ENCODE measurements at places on chromosomes 7 and 10. TPM values are rescaled to one million over a fixed set of nuclear protein-coding genes. Genes with fewer than 3 reads are reported as not detected.

- no peak for DNase-seq
Measured at GRCh38 chr7:25084821-25085220, 40.2 kb downstream of the CYCS start.

DNA sequence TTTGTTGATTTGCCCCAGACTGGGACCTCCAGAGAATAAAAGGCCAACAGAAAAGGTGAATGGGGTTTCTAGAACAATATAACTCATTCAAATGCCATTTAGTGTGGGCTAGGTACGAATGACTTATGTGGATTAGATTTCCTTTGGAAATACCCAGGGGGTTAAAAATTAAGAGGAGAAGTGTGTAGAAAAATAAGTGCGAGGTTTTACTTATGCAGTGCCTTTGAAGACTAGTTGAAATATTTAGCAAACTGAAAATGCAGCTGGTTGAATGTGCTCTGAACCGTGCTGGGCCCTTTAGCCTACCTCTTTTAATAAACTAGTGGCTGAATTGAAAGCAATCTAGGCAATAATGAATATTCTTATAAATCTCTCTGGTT, 180.6 kb downstream of the LRMDA start:
- no peak for DNase-seq

DNA sequence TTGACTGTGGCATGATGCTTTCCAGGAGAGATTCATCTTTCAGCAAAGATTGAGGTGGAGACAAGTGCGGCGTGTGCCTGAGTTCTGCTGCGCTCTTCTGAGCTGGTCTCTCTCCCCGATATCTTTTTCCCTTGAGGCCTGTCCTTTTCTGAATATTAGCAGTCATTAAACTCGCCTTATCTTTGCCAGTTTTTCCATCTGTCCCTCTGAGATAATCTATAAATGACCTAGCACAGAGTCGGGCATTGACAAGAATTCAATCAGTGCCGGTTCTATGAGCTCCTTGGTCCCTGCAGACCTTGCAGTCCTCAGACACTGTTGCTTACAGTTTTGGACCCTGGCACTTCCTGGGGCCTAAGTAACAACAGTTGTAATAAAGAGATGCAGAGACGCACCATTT, 89.7 kb upstream of the IKZF1 start:
- no peak for DNase-seq

UCN3 gene
- not detected for total RNA-seq
